Neural progenitor cell (in vitro differentiated cells): ENCODE measurements at places on chromosomes 4 and X.
A peak's percentile ranks its signal among the peaks of the same experiment; 100 is the strongest.

GRCh38 chrX:37684426-37684825 is 1.2 kb upstream of the XK start:
- DNase-seq, result no peak

GRCh38 chr4:52173470-52174045 is 122.5 kb downstream of the SPATA18 start:
- DNase-seq, result no peak

DNA sequence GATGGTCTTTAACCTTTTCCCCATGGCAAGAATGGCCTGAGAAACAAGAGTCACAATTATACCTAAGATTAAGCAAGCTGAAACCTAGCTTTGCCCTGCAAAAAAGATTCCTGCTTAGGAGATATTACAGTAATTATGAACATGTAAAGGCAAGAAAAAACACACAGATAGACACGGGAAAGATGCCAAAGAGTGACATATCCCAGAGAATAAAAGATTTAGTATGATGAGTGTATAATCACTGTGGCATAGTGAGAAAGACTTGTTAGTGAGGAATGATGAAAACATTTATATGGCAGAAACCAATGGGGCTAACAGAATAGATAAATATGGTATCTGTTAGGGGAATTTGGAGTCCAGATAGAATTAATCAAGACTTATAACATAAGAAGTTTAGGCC is 29.6 kb upstream of the TASL start:
- DNase-seq, result no peak

GRCh38 chr4:156536661-156537060 is 434.9 kb downstream of the PDGFC start:
- DNase-seq, result no peak

- peak; percentile 5 for DNase-seq
Observed at GRCh38 chrX:11137543-11138139, 26.5 kb downstream of the HCCS start.

- DNase-seq, result no peak
Observed at GRCh38 chrX:72133851-72134546, 2.3 kb upstream of the RTL5 start.

- peak; percentile 100 for DNase-seq
Observed at GRCh38 chr4:165327211-165328100, at the start of gene MSMO1. MSMO1 (plus strand) TSS chr4:165327669; CDS start chr4:165333371, 5,702 bp downstream.

DNA sequence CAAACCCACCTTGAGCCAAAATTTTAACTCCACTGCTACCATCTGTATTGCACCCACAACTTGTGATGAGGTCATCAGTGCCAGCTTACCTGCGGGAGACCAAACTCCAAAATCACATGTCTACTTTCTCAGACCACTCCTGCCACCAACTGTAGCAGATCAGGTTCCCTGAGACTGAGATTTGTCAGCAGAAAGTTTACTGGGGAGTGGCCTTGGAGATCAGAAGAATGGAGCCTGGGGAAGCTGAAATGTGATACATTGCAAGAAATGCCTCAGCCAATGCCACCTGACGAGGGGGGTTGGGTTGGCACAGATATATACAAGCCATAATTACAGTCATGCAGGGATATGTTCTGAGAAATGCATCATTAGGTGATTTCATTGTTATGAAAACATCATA is 19.1 kb downstream of the HAUS3 start:
- DNase-seq, result no peak

GRCh38 chr4:128483816-128484215 is 196.2 kb upstream of the PGRMC2 start:
- no peak for DNase-seq

- DNase-seq, result no peak
Observed at GRCh38 chrX:154430916-154431315, 2.4 kb downstream of the ATP6AP1 start.

DNA sequence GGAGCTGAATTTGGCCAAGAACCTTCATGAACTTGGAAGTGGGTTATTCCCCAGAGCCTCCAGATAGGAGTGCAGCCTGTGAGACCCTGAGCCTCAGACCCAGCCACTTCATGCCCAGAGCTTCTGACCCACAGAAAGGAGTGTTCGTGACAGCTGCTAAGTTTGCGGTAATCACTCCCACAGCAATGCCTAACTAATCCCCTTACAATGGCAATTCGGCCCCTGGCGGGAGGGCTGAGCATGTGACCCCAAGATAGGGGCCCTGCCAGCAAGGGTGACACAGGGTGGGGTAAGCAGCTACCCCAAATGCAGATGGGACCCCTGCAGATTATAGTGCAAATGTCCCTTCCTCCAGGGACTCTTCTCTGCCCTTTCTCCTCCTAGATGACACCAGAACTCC is 22.5 kb downstream of the PNMA6E start:
- no peak for DNase-seq

DNA sequence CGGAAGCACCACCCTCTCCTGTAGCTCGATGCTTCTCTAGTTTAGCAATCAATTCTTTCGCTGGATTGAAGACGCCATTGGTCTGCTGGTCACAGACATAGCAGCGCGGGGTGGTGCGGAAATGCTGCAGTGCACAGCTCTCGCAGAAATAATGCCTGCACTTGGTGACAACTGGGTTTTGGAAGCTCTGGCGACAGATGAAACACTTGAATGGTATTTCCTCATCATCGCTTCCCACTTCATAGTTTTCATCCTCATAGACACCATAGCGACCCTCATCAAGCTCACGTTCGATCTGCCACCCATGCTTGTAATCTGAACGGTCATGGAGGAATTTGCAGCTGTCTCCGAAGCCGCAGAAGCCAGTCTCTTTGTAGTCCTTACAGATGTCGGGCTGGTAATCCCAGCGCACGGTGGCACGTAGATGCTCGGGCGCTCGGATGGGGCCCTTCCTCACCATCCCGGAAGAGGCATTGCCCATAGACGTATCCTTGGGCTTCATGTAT is 854 bp downstream of the RNF113A start:
- peak; percentile 37 for DNase-seq

- no peak for DNase-seq
Observed at GRCh38 chr4:26823583-26823982, 37.1 kb upstream of the STIM2 start.

DNA sequence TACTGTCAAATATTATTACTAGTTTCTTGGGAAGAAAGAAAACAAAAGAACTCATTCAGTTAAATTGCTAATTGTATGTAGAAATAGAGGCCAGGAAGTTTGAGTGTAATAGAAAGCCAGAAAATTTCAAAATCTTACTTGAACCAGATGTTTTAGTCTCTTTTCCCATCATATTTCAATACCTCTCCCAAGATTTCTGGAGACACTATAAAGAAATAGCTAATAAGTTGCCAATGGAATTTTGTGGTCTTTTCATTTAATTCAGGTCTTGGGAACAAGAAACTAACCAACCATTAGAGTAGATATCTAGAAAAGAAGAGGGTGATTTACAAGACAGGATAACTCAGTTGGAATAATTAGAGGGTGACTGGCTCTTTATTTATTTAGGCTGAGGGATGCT is 112.2 kb downstream of the AGTR2 start:
- no peak for DNase-seq

GRCh38 chr4:110163327-110164069 is 34.9 kb downstream of the ELOVL6 start:
- DNase-seq, result no peak

- no peak for DNase-seq
Observed at GRCh38 chr4:36206603-36207311, 37.6 kb downstream of the ARAP2 start.

DNA sequence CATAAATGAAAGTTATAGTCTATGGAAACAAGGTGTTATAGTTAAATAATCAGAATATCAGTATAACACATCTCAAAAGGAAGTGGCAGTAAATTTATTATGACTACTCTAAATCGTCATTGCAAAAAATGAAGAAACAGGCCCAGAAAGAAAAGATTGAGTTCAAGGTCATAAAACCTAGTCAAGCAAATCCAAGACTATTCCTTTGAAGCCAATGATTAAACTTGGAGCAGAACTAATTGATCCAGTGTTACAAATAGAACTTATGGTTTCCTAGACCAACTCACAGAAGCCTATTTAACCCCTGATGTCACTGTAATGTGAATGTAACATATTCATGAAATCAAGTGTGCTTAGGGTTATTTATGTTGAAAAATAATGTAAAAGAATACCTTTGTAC is 1.9 kb downstream of the FAM199X start:
- no peak for DNase-seq

DNA sequence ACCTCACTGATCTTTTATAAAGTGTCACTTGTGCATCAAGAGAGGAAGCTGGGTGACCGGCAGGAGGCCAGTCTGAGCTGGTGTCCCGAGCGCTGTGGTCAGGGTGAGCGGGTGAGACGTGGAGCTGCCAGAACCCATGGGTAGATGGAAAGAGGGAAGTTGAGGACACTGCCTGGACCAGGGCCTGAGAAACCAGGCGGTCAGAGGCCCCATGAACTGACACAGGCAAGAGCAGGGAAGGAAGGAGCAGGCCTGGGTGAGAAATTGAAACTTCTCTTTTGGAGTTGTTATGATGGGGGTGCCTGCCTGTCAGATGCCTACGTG is 192.6 kb downstream of the AFAP1 start:
- no peak for DNase-seq

DNA sequence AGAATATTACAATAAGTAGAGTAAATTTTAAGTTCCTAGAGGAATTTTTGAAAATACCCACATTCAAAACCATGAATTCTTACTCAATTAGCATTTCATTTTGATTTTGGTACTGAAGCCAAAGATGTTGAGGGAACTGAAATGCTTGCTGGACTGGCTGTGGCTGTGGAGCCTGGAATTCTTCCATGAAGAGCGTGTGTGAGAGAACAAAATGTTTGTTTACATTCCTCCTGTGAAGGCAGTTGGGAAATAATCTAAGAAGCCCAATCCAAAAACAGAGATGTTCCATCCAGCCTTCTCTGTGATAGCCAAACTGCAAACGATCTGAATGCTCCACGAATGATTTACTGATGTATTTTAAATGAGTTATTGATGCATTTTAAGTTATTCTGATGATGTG is 3.8 kb upstream of the ADH1B start:
- DNase-seq, result no peak

DNA sequence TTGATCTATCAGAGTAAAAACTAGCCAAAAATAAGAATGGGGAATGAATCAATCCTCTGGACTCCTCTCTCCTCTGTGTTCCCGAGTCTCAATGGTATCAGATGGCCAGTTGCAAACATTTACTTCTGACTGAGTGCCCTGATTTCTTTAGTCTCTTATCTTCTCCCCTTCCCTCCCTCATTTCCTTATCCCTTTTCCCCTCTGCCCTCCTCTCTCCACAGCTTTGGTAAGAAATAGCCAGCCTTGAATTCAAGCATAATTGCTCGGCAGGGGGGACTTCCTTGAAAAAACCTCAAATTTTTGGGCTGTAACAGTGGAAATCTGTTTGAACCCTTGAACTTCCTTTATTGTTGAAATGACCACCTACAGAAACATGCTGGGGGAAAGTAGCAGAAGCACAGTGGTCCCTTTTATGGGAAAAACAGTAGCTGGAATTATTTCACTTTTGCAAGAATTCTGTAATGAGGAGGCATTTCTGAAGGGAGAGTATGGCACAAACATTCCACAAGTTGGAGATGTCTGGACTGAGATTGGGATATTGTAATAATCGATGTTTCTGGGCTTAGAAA is 40.3 kb downstream of the NHS start:
- DNase-seq, result no peak

DNA sequence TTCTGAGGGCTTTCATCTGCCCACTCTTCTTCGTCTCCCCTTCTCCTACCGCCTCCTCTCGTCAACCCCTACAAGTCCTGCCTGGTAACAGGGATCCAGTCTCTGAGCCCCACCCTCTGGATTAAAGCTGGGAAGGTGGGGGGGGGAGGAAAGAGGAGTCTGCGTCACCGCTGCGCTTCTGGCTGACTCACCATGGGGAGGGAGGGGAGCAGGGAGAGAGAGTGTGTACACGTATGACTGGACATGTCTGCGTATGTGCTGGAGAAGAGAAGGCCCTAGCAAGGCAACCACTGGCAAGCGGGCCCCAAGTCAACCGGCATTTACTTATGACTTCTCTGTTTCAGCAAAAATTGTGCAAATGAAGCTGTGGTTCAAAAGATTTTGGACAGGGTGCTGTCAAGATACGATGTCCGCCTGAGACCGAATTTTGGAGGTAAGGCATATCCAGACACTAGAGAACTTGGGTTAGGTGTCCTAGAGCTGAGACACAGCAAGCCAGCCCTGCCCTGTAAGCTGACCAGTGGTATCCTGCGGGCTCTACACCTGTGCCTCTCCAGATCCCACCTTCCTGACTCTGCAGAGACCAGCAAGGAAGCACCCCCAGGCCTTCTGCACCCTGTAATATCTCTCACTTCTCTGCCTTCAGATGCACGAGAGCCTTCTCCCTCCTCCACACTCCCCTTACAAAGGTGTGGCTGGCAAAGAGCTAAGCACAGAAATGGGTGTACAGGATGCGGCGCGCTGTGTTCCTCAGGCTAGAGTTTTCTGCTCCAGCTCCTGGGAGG is 2.5 kb downstream of the GABRQ start:
- DNase-seq, result no peak

DNA sequence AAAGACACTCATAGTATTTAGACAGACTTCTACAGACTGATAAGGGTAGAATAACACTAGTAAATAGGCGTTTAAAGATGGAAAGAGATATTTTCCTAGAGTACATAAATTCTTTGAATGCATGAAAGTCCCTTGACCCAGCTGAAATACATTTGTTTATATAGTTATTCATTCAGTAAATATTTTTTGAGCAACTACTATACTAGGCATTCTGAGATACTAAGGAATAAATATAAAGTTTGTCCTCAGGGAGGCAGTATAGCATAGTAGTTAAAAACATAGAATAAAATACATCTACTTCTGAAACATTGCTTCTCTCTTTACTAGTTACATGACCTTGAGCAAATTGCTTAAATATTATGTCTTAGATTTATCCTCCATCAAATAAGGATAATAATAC is 27.4 kb downstream of the HMGN5 start:
- DNase-seq, result no peak

DNA sequence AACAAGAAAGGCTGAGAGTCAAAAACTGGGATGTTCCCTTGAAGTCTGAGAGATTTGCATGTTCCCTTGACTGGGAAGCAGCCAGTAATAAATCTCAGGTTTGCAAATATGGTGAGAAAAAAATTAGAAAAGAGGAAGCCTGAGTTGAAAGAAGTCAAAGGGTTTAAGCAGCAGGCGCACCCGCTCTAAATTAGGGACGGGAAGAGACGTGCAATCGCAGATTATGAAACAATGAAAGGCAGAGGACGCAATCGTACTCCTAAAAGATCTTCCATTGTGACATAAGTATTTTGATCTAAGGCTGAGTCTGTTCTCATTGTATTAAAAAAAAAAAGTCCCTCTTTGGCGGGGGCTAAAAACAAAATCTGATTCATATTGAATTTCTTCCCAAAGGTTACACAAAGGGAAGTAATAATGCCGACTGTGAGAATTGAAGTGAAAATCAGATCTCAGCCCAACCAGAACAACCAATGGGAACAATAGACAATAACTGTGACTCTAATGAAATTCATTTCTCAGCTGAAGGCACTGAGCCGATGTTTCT is 28.2 kb downstream of the SAT1 start:
- no peak for DNase-seq

DNA sequence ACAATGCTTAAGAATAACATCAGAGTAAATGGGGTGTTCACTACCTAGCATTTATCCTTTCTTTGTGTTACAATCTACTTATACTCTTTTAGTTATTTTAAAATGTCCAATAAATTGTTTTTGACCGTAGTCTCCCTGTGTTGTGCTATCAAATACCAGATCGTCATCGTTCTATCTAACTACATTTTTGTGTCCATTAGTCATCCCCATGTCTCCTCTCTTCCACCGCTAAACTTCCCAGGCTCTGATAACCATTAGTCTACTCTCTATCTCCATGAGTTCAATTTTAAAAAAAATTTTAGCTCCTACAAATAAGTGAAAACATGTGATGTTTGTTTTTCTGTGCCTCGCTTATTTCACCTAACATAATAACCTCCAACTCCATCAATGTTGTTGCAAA is 381.9 kb downstream of the PRDM5 start:
- DNase-seq, result no peak
